ENCODE measurements at places on chromosomes 12 and 14.
A peak's percentile ranks its signal among the peaks of the same experiment; 100 is the strongest.

DNA sequence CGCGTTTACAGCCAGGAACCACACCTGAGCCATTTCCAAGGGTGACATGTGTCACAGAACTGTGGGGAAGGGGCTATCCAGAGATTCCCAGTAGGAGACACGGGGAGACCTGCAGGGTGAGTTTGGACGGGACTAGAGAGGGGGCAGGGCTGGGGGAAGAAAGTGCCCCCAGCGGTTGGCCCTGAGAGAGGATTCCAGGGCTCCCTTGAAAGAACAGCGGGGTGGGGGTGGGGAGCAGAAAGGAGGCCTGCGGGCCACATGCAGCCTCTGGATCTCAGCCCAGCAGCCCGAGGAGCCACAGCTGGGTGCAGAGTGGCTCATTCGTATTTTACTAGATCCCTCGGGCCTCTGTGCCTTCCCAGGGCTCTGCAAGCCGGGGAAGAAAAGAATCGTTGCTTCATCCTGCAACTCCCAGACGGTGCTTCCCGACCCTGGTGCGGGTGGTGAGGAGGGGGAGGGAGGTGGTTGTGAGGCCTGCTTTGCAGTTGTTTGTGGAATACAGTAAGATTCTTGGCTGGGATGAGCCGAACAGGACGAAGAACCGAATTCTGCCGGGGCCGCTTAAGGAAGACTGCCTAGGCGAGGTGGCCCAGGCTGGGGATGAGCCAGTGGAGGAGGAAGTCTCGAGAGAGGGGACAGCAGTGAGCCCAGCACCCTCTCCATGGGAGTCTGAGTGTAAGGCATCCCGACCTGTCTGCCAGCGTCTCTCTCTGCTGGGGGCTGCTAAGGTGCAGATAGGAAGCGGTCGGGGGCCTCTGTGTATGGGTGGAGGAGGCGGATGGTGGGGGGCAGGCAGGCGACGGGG lies 36.1 kb upstream of the ANKRD9 start:
- DNase-seq = no peak

DNA sequence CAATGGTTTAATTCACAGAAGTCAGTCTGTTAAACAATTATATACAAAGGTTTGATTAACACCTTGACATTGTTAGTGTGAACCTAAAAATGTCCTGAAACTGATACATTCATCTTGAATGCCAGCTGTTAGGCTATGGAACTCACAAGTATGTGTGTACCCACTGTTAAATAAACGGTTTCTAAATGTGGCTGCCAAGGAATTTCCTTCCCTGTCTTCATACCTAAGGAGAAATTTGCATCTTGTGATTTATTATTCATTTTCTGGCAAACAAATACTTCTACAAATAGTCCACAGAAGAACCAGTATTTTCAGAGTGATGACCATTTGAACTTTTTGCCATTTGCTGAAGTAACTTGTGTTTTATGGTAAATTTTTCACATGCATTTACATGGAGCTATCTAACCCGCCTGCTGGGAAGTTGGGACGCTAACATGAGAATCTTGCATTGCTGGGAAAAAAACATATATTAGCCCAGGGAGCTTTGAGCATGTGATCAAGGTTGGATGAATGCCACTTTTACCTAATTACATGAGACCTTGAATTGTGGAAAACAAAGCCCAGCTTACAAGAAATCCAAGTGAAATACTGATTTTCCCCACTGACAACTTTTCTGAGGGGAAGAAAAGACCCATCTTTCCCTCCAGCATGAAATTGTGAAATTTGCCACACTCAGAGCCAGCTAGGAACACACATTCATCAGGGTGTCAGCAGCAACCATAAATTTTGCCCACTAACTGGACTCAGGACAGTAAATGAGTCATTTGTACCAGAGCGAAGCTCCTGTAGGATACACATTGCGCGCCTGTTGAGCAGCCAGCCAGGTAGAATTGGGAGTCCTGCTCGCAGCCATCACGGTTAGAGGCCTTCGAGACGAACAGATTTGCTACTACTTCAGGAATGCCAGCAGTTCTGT lies 118.0 kb downstream of the KICS2 start:
- DNase-seq = no peak

DNA sequence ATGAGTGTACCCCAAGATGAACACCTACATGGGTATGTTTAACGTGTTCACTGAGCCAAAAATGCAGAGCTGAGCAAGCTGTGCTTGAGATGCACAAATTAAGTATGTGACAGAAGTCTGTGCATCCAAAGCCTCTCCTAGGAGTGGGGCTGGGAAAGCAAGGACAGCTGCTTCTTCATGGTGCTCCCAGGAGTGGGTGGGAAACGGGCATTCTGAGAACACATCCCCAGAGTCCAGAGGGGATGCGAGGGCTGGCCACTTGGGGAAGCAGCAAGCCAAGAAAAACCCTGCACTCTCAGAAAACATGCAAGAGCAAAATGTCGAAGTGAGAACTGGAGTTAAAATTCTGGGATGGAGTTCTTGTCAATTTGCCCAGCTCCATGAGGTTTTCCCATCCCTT lies 414.3 kb downstream of the BCAT1 start:
- DNase-seq = no peak

DNA sequence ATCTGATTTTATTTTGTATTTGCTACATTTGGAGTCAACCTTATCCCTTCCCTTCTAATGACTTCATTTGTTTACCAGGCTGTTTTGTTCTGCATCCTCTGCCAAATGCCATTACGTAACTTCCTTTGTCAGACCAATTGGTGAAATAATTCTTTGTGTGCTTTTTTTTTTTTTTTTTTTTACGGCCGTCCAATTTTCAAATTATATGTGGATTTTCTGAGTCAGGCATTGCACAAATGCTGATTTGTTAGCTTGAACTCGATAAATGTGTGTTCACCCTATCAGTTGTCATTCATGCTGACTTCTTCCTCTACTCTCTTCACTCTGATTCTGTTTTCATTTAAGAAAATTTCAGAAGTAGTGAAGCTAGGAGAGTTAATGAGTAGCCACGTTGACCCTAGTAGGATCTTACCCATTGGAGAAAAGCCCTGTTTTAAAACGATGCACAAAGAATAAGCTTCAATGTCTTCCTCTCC lies 386.2 kb downstream of the DIO2 start:
- DNase-seq = no peak

DNA sequence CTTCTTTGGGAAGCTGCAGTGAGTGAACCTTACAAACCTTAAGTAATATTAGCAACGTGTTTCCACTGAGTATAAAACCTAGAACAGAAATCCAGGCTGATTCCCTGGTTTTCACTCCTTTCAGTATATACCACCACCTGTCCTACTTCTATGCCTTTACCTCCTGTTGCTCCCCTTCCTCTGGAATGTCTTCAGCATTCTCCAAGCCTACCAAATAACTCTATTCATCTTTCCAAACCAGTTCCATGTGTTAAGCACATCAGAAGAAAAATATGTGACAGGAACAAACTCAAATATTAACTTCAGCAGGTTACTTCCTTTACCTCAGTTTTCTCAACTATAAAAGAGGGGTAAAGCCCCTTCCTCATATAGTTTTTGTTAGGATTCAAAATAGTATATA lies 39.8 kb downstream of the LIMA1 start:
- no peak for DNase-seq

DNA sequence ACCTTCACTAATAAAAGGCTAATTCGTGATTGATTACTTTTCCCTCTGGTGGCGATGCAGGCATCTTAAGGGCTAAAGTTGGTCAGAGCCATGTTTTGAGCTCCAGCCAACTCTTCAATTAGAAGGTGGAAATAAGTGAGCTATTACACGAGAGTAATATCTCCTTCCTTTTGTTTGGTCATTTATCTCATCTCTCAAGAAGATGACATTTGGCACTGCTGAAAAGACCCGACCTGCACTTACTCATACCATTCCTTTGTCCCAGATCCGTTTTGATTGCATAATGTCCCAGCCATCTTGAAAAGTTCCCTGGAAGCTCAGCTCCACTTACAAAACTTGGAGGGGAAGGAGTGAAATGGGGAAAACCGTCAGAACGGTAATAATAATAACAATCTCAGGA lies 316.2 kb downstream of the VRK1 start:
- no peak for DNase-seq

GRCh38 chr14:50064993-50065392 lies 51.4 kb downstream of the VCPKMT start:
- peak; percentile 48 for DNase-seq

DNA sequence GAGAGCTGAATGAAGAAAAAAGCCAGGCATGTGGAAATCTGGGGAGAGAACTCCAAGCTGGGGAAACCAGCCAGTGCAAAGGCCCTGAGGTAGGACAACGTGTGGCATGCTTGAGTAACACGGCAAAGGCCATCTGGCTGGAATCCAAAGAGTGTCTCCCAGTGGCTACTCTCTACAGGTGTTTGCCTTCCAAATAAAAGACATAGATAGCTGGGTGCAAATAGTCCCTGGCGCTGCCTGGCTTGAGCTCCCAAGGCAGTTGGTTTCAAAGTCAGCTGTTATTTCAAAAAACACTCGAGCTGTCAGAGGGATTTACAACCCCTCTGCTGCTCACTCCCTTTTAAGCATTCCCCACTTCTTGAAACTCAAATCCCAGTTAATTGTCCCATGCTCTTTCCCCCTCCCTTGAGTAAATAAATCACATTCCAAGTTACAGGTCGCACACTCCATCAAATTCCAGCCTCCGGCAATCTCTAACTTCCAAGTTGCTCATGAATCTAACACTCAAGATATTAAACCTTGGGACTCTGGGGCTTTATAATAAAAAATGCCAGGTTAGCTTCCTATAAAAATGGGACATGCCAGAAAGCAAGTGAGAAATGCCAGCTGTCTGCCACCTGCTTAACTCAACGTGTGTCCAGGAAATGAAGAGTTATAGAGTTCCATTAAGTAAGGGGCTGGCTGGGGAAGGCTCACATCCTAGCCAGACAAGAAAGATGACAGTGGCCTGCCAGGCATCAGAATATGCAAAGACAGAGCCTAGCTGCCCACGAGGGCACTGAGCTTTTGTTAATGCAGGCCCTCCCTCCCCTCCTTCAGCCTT lies 133.6 kb upstream of the NOS1 start:
- no peak for DNase-seq

- no peak for DNase-seq
These were observed 178.1 kb downstream of the SOX5 start for GRCh38 chr12:23771240-23771949.

DNA sequence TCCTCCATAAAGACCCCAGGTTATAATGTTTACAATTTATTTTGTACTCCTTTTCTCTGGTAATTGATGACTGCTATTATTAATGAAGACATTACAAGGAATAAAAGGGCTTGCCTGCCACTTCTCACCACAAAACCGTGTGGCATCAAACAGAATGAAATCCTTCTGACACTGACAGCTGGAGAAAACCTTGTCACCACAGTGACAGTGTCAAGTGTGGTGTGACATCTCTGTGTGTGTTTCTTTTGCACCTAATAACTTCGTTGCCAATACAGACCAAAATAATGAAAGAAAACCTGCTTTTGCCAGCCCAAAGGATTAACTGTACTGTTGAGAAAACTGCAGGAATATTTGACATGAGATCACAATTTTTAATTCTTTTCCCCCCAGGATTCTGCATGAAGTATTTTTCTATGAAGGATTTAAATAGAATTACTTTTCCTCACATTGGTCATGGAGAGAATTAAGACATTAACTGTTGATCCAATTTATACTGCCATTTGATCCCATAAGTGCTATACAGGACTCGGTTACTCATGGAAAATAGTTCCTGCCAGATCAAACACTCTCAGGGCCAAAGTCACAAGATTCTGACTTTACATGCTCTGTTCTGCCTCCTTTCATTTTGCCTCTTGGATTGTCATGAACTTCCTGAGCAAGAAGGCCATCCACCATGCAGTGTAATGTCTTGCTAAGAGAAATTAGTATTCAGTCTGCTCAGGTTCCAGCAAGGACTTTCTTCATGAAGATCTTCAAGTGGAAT lies 60.4 kb upstream of the IFNG-AS1 start:
- DNase-seq = no peak

DNA sequence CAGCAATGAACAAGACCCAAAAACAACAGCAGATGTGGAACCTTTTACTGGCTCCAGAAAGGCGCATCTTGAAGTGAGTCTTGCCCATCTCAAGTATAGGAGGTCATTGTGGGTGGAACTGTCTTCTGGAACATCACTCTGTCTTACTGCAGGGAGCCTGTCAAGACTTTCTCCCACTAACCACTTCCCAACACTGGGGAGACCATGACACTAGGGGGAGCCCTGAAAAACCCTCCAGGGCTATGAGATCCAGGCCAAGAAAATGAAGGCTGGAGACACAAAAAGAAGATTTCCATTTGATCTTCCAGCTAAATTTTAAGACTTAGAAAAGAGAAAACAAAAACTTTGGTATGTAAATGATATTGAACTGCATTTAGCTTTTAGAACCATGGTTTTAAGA lies 13.5 kb upstream of the ATG14 start:
- DNase-seq = no peak

GRCh38 chr14:24136684-24137528 lies 912 bp downstream of the PSME1 start:
- no peak for DNase-seq

DNA sequence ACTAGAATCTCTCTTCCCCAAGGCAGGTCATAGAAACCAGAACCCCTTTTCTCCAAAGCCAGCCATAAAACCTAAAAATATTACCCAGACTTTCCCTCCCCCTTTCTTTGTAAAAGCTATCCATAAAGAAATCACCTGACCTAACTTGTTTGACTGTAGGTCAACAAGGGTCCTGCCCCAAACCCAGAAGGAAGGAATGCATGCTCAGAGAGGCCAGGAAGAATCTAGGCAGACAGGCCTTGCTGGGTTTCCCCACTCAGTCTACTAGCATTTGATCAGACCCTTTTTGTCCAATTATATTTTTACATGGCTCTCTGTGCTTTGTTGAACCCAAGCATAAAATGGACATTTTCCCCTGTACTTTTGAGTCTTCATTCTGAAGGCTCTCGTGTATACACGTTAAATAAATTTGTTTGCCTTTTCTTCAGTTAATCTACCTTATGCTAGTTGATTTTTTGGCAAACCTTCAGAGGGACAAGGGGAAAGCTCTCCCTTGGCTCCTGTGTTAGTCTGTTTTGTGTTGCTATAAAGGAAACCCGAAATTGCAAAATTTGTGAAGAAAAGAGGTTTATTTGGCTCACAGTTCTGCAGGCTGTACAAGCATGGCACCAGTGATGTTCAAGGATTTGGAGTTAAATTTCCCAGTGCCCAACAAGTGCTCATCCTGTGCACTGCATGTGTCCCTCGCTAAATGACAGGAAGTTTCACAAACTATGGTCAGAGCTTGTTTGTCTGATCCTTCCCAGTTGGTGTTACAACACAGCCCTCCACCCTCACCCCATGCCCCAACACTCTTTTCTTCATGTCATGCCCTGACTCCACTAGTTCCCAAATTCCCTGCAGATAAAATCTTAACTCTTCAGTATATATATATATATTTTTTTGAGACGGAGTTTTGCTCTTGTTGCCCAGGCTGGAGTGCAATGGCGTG lies 14.2 kb upstream of the RASSF3 start:
- no peak for DNase-seq

- no peak for DNase-seq
These were observed 20.0 kb upstream of the IFNG-AS1 start for GRCh38 chr12:67969134-67969802.

- DNase-seq = no peak
These were observed 186.2 kb upstream of the C14orf180 start for GRCh38 chr14:104393199-104393897.

DNA sequence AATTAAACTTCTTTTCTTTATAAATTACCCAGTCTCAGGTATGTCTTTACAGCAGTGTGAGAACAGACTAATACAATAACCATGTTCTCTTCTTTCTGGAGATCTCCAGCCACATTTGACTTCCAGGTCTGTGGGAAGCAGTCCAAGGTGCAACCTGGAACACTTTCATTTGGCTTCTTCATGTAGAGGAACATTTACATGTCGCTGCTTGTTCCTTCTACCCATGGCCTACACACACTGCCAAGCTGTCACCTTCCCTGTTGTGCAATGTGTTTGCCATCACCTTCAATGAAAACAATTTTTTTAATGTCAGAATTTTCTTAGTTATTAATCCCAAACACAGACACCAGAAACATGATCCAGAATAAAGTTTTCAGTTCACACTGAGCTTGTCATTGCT lies 104.7 kb downstream of the PRKCH start:
- no peak for DNase-seq
